H4 (cell line): ENCODE measurements at places on chromosomes 4 and X.

DNA sequence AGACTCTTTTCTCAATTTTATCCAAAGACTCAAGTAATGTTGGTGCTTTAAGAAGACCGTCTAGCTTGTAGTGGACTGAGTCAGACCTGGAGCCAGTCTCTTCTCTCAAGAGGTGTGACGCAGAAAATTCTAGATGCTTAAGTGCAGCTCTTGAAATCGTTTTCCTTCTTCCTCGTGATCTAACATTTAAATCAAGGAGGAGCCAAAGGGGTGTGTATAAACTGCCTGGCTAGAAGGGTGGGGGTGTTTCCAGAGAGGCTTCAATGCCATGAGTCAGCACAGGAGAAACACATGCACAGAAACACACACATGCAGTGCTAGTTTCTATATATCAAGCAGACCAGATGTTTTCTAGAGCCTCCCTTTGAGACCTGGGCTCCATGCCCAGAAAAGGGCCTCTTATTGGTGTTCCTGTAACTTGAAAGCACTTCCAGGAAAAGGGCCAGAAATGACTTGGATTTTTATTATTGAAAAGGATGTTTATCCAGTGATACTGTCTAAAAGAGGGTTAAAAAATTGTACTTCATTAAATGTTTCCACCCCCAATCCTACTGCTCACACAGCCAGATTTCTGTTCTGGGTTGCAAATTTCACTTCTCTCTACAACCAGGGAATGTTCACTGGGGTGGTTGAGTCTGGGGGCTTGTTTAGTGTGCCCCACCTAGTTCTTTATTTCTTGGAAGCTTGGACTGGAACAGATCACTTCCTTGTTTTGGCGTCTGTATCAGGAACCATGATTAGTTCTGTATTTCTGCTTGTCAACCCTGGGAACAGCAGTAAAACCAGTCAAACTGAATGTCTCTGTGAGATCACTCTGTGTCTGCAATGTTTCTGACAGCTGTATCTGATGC is at the start of gene CLIC2:
TSS of gene CLIC2 (minus strand) at position 129 of the 851 bp plus-strand sequence. CDS start 187 bp downstream, outside the sequence.
- DNase-seq: peak; percentile 95

DNA sequence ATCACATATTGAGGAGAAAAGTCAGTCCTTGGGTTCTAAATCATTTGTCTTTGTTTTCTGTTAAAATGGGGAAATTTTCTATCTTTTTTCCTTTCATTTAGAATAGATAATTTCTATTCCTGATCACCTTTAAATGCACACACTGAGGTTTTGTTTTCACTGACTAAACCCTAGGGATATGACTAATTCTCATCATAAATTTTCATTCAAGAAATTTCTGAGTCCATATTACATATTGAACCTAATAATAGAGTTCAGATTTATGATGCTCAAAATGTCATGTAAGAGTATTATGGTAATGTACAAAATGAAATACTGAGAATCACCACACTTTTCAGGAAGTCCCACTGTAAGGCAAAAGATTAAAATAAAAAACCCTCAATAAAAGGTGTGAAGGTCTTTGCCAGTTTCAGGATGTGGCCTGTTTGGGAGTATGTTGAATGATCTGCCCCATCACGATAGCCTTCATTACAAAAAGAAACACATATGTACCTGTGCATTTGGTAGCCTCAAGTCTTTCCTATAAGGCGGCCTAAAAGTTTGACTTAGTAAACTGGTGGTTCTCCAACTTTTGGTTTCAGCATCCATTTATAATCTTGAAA is 49.4 kb downstream of the LEF1 start:
- DNase-seq: no peak

DNA sequence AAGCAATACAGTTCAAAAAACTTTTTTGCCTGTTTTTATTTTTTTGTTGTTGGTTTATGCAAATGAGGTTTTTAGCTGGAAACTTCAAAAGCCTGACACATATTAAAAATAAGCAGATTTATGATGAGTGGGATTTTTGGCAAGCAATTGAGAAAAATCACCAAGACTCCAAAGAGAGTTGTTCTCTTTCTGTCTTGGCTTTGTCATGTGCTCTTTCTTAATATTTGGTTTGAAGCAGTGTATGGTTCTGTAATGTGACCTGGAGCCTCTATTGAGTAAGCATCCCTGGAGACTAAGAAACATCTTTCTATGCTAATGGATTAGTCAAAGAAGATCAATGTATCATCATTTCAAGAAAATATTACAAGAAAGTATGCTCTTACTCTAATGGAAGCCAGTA is 11.7 kb downstream of the TRIM2 start:
- no peak for DNase-seq

GRCh38 chr4:54937501-54937900 is 187.9 kb downstream of the KDR start:
- DNase-seq: no peak

DNA sequence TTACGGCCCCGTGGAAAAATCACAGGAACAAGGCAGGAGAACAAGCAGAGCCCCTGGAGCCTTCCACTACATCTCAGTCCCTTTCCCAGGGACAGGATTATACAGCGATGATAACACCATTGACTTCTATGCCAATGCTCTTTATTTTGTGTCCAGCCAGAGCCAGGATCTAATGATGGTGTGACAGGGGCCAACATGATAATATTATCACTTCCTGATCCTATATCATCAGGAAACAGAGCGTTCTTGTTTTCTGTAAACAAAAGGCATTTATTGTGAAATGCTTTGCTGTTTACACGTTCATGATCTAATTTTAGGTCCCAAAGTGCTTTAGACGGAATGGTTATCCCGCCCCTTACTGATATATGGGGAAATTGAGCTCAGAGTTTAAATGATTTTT is 12.8 kb downstream of the TMPRSS11E start:
- no peak for DNase-seq

DNA sequence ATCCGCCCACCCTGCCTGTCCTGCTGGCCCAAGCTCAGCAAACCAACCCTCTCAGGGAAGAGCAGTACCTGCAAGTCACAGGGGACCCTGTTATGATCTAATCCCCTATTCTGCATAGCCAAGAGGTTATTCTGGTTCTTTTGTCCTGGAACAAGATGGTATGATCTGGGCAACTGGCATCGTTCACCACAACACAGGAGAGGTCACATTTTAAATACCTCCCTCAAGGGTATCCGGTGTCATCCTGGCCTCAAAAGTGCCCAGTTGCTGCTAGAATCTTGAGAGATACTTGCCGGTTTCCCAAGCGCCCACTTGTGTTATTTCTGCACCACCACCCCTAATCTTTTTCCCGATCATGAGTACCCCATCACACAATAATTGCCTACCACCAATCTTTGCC is 497.5 kb downstream of the BCOR start:
- no peak for DNase-seq

- no peak for DNase-seq
Measured at GRCh38 chr4:73068491-73069337, 802 bp downstream of the COX18 start.

DNA sequence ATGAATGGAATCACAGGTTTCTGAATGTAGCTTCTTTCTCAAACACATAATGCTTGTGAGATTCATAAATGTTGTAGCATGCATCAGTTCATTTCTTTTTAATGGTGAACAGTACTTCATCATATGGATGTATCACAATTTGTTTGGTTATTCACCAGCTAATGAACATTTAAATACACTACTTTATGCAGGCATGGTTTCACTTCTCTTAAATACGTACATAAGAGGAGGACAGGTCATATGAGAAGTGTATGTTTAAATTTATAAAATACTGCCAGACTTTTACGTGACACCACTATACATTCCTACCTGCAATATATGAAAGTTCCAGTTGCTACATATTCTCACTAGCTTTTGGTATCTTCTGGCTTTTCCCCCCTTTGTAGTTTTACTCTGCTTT is 65.4 kb downstream of the ANKRD17 start:
- DNase-seq: no peak

- DNase-seq: peak; percentile 11
Measured at GRCh38 chrX:101395789-101396188, 5.0 kb downstream of the RPL36A start.

GRCh38 chr4:48490680-48491513 is 845 bp downstream of the ZAR1 start:
- DNase-seq: no peak

DNA sequence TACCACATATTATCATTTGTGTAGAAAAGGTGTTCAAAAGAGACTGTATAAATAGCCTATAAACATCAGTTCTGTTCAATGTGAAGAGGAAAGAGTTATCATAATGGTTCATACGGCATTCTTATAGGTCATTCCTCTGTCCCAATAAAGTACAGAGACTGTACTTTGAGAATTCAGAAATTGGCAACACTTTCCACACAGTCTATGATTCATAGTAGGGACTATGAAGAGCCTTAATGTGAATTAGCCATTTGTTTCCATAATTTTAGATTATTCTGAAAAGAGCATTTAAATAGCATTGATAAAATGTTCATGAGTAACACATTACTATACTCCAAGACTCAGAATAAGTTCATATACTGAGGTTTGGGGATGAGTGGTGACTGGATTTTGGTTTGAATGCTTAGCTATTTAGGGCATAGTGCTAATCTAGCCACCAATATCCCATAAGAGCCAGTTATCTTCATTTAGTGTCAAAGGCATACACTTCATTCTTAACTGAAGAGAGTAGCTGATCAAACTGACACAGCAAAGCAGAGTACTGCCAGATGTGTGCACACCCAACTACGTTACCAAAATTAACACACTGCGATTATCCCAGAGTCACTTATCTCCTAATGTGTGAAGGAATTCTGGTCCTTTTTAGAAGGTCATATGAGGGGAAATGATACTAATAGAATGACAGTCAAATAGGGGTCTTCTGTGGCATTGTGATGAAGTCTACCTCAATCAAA is 10.2 kb downstream of the ANK2 start:
- DNase-seq: no peak

- DNase-seq: no peak
Measured at GRCh38 chrX:3268829-3269228, 77.6 kb downstream of the MXRA5 start.

- DNase-seq: peak; percentile 24
Measured at GRCh38 chr4:127788517-127788916, 6.4 kb downstream of the HSPA4L start.

- no peak for DNase-seq
Measured at GRCh38 chr4:83387012-83387411, 52.4 kb upstream of the HPSE start.
